Activated T-cell treated with anti-CD3 and anti-CD28 coated beads, Interleukin-2, amount 50 U/mL, for 4 hours (primary cell): ENCODE measurements at places on chromosomes 13 and 19. TPM values are rescaled to one million over a fixed set of nuclear protein-coding genes. Genes with fewer than 3 reads are reported as not detected.

- DNase-seq: peak; percentile 12
Observed at GRCh38 chr19:28727480-28728159, 485.3 kb downstream of the UQCRFS1 start.

DNA sequence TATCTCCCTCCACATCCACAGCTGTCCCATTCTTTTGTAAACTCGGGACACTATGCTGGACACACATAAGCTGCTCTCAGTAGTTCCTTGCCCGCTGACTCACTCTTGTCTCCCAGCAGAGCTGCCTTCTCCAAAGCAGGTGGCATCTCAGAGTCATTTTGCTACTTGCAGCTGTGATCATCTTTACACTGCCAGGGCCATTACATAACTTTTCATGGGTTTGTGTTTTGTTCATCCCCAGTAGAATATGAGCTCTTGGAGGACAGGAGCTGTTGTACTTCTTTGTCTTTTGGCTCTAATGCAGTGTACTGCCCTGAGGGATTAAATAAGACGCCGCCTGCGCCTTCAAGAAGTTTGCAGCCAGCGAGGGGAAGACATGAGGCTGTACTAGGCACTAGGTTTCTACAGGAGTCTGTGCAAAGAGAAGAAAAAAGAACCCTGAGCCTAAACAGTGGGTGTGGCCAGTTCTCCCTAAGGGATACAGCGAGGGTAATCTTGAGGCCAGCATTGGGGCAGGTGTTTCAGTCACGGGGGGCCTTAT lies 40.8 kb upstream of the GPR183 start:
- DNase-seq: no peak

DNA sequence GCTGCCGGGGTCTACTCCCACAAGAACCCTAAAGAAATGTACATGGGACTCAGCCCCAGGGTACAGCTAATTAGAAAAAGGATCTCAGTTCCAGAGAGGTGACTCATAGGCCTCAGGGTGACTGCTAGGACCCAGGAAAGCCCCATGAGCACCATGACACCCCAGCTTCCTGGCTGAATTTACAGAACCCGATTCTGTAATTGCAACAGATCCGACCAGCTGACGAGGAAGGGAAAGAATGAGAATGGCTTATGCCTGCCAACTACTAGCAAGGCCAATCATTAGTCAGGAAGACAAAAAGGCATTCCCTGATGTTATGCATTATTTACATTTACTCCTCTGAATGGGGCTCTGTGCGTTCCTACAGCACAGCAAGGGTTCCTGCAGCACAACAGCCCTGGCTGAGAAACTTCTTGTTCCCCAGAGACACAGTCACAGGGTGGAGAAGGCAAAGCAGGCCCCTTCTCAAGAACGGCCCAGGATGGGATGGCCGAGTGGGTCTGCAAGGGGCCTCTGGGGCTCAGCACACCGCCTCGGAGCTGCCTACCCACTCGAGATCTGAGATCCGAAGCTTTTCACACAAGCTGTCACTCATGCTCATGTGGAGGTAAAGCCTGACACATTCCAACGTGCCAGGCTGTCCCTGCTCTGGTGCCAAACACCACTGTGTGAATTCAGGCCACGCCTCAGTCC lies 27.2 kb downstream of the PBX4 start:
- peak; percentile 63 for DNase-seq

Gene ACOD1
- not detected for total RNA-seq

Gene PODNL1
- not detected for total RNA-seq
